ENCODE measurements at places on chromosomes 12 and 14. TPM values are rescaled to one million over a fixed set of nuclear protein-coding genes. Genes with fewer than 3 reads are reported as not detected.

GRCh38 chr14:42944284-42944683, 1337.6 kb downstream of the LRFN5 start:
- no peak overlapping the region for H3K27ac ChIP-seq
- no peaks in the 10 kb centered on the region for H3K27me3 ChIP-seq
- no peaks in the 10 kb centered on the region for H3K36me3 ChIP-seq
- DNase-seq, result no peak
- no peaks in the 10 kb centered on the region for H3K4me1 ChIP-seq
- H3K4me3 ChIP-seq, result no peak overlapping the region

DNA sequence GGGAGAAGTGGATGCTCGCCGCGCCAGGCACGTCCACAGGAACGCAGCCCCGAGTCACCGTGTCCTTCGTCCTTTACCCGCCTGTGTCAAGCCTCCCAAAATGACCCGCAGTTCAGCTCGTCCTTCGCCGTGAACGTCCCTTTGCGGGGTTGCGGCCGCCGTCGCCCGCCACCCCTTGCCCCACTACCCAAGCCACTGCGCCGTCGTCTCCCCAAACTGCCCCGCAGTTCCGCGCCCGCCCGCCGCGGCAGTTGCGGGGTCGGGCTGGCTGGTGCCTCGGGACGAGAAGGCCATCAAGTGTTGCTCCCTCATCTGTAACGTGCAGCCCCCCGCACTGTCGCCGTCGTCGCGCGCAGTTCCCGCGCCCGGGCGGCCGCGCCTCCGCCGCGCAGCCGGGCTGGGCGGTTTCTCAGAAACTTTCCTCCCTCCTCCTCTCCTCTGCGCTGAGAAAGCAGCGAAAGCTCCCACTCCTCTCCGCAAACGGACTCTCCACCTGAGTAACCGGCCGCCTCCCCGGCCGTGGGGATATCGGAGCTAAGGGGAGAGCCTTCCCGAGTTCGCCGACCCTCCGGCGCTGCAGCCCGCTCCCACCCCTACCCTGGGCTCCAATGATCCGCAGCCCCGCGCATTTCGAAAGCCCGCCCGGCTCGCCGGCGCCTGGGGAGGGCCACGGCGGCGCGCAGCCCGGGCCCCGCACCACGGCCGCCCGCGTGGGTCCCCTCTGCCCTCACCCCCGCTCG, 6.7 kb downstream of the CDKN1B start:
- no peaks in the 10 kb centered on the region for H3K27me3 ChIP-seq
- peak overlapping the region; percentile 94 for H3K27ac ChIP-seq
- DNase-seq, result peak; percentile 20
- H3K36me3 ChIP-seq, result peaks cover 9% of the 10 kb centered on the region
- peak overlapping the region; percentile 61 for H3K4me3 ChIP-seq

- H3K4me1 ChIP-seq, result no peaks in the 10 kb centered on the region
- H3K27ac ChIP-seq, result no peak overlapping the region
- DNase-seq, result no peak
- H3K27me3 ChIP-seq, result no peaks in the 10 kb centered on the region
- H3K36me3 ChIP-seq, result no peaks in the 10 kb centered on the region
These were observed 62.6 kb downstream of the TSPAN9 start for GRCh38 chr12:3139760-3140159.

GRCh38 chr14:77305696-77306095, 15.0 kb downstream of the POMT2 start:
- no peak overlapping the region for H3K4me3 ChIP-seq
- no peak for DNase-seq
- no peaks in the 10 kb centered on the region for H3K4me1 ChIP-seq
- H3K27ac ChIP-seq, result no peak overlapping the region

- no peak overlapping the region for H3K27ac ChIP-seq
- no peaks in the 10 kb centered on the region for H3K36me3 ChIP-seq
- no peak for DNase-seq
- no peaks in the 10 kb centered on the region for H3K27me3 ChIP-seq
- no peaks in the 10 kb centered on the region for H3K4me1 ChIP-seq
These were observed 208.1 kb downstream of the PHLDA1 start for GRCh38 chr12:75823475-75823874.

DNA sequence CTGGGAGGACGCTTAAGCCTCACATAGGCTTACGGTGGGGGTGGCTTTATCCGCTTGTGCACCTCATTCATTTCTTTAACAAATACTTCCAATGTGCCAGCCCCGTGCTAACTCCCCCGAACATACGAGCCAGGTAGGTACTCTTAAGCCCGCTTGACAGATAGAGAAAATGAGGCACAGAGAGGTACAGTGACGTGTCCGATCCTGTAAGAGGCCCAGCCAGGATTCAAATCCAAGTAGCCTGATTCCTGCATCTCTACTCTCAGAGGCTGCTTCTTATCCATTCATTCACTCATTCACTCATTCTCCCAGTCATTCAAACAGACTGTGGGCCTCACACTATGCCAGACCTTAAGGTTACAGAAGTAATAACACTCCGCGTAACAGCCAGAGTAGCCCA, 477 bp downstream of the OAS3 start:
- H3K4me1 ChIP-seq, result peaks cover 6% of the 10 kb centered on the region
- DNase-seq, result no peak
- no peaks in the 10 kb centered on the region for H3K27me3 ChIP-seq
- peak overlapping the region; percentile 78 for H3K4me3 ChIP-seq
- no peaks in the 10 kb centered on the region for H3K36me3 ChIP-seq

The LMNTD1 gene
- not detected for total RNA-seq

The RERG gene
- 3.4 TPM for total RNA-seq

DNA sequence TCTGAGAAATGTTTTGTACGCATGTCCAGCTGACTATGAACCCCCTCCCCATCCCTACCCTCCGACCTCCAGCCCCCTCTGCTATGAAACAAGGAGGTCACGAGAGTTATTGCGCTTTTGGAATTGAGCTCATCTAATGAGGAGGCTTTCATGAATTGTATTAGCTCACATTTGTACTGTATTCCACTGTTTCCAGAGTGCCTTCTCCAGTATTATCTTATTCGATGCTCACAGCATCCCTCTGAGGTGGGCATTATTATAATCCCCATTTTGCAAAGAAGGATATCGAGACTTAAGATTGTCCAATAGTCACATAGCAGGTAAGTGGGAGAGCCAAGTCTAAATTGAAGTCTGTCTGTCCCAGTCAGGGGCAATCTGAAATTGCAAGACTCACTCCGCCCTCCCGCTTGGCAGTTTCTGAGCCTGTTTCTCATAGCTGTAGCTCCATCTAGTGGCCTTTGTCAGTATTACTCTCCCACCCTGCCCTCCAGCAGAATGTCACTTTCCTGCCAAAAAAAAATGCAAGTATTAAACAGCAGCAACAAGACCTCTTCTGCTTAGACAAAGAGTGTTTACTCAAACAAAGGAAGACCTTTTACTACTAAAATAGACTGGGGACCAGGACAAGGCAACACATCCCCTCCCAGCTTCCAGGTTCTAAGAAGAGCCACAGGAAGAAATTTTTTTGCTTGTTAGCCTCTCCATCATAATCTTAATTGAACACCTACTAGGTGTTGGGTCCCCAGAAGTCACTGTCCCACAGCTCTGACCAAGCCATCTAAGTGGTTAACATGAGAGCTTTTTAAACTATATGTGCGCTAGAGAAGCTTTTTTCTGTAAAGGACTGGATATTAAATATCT, 48.6 kb upstream of the TMEM233 start:
- H3K4me1 ChIP-seq, result no peaks in the 10 kb centered on the region
- H3K27ac ChIP-seq, result no peak overlapping the region
- no peak overlapping the region for H3K4me3 ChIP-seq
- no peaks in the 10 kb centered on the region for H3K36me3 ChIP-seq
- no peak for DNase-seq
- H3K27me3 ChIP-seq, result no peaks in the 10 kb centered on the region

- H3K27ac ChIP-seq, result peak overlapping the region; percentile 58
- no peaks in the 10 kb centered on the region for H3K36me3 ChIP-seq
- DNase-seq, result no peak
- H3K4me3 ChIP-seq, result no peak overlapping the region
- peaks cover 33% of the 10 kb centered on the region for H3K4me1 ChIP-seq
- H3K27me3 ChIP-seq, result no peaks in the 10 kb centered on the region
These were observed 109.8 kb upstream of the FUT8 start for GRCh38 chr14:65302571-65303189.

The C12orf54 gene
- not detected for total RNA-seq

GRCh38 chr12:41250748-41251147, 62.6 kb downstream of the PDZRN4 start:
- DNase-seq, result no peak
- no peaks in the 10 kb centered on the region for H3K27me3 ChIP-seq
- no peaks in the 10 kb centered on the region for H3K36me3 ChIP-seq
- H3K4me1 ChIP-seq, result no peaks in the 10 kb centered on the region
- no peak overlapping the region for H3K4me3 ChIP-seq
- no peak overlapping the region for H3K27ac ChIP-seq

DNA sequence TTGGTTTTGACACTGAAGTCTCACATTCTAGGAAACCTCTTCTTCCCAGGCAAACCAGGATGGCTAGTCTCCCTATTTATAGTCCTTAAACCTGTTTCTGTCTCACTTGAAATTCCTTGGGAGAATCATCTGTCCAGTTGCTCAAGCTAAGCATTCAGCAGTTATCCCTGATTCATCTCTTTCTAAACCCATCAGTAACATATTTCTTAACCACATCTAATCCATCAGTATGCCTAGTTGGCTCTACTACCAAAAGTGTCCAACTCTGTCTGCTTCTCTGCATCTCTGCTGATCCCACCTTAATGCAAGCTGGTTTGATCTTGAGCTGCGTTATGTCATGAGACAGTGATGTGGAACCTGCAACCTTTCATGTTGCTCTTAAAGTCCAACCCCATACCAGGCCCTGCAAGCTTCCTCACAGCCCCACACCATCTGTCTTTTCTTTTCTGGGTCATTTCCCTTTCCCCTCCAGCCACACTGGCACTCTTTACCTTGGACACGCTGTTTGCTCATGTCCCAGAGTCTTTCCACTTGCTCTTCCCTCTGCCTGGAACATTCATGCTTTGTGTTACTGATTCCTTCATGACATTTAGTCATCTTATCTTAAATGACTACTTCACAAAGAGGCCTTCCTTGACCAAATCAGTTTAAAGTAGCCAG, 380.8 kb upstream of the RGS6 start:
- H3K4me3 ChIP-seq, result no peak overlapping the region
- DNase-seq, result no peak
- H3K4me1 ChIP-seq, result peaks cover 8% of the 10 kb centered on the region
- H3K27ac ChIP-seq, result no peak overlapping the region
- no peaks in the 10 kb centered on the region for H3K27me3 ChIP-seq

- DNase-seq, result no peak
- H3K4me1 ChIP-seq, result no peaks in the 10 kb centered on the region
- no peak overlapping the region for H3K27ac ChIP-seq
- no peaks in the 10 kb centered on the region for H3K36me3 ChIP-seq
- H3K4me3 ChIP-seq, result no peak overlapping the region
These were observed 148.6 kb downstream of the ASCL1 start for GRCh38 chr12:103105971-103106597.

- H3K27me3 ChIP-seq, result no peaks in the 10 kb centered on the region
- no peaks in the 10 kb centered on the region for H3K36me3 ChIP-seq
- DNase-seq, result no peak
- H3K27ac ChIP-seq, result no peak overlapping the region
- H3K4me1 ChIP-seq, result no peaks in the 10 kb centered on the region
These were observed 2.4 kb upstream of the TRIM9 start for GRCh38 chr14:51097287-51097686.
